Activated naive CD8-positive, alpha-beta T cell treated with anti-CD3 and anti-CD28 coated beads, Interleukin-2, amount 50 U/mL, for 16 hours (primary cell): ENCODE measurements at places on chromosomes 16 and 17.

GRCh38 chr16:69077251-69077650 is 28.2 kb upstream of the HAS3 start:
- DNase-seq = no peak

DNA sequence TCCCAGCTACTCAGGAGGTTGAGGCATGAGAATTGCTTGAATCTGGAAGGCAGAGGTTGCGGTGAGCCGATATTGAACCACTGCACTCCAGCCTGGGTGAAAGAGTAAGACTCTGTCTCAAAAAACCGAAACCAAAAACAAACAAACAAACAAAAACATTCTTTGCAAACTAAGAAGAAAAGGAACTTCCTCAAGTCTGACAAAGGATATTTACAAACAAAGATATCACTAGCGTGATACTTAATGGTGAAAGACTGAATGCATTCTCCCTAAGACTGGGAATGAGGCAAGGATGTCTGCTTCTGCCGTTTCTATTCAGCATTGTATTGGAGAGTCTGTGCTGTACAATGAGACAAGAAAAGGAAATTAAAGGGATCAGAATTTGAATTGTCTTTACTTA is 10.5 kb upstream of the MPO start:
- DNase-seq = no peak

DNA sequence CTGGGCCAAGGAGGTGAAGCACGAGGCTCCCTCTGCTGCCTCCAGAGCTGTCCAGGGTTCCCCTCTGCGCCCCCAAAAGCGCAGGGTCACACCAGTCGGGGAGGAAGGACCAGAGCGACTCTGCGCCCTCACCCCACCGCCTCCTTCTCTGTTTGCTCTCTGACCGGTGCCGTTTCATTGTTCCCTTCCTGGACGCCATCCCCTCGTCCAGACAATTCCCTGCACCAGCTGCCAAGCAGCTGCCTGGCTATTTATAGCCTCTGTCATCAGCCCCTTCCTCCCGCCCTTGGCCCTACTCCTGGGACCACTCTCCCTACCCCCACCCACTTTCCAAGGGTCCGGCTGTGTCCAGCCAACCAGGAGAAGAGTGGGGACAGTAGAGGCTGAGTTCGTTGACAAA is 68.8 kb upstream of the CREBBP start:
- DNase-seq = no peak

DNA sequence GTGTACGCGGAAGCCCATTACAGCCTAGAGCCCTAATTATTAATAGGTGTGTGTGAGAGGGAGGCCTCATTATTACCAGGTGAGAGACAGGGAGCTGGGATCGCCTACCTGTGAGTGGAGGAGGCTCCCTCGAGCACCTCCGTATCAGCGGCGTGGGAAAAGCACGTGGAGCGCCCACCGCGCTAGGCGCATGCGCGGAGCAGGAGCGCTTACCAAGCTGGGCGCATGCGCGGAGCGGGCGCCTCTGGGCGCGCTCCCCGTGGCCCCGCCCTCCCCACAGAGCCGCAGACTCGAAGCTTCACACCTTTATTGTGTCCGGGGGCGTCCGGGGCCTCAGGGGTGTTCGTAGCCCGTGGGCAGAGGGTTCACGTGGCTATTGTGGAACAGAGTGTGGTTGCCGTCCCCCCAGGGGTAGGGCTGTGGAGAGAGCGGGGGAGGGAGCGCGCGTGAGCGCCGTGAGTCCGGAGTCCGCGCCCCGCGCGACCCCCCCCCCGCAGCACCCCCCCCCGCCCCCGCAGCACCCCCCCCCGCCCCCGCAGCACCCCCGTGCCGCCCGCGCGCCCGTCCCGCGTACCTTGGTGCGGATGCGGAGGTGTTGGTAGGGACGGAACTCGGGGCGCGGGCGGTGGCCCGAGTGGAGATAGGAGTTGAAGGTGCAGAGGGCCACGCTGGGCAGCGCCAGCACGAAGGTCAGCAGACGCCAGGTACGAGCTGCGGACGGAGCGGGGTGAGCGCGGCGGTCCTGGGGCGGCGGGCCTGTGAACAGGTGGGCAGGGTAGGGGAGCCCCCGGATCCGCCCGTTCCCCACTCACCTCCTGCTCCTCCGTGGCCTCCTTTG is 500 bp downstream of the COX6A2 start:
- peak; percentile 14 for DNase-seq

DNA sequence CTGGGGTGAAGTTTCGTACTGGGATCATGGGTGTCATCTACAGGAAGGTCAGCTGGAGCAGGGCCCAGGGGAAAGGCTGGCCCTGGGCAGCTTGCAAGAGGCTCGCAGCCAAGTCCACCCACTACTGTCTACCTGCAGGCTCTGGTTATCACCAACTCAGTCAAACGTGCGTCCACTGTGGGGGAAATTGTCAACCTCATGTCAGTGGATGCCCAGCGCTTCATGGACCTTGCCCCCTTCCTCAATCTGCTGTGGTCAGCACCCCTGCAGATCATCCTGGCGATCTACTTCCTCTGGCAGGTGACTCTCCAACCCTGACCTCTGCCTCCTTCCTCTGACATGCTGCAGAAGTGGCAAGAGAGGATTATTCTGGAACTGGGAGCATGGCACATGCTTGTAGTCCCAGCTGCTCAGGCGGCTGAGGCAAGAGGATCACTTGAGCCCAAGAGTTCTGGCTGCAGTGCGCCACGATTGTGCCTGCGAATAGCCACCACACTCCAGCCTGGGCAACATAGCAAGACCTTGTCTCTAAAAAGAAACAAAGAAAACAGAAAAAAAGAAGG is 29.2 kb downstream of the ABCC3 start:
- no peak for DNase-seq

DNA sequence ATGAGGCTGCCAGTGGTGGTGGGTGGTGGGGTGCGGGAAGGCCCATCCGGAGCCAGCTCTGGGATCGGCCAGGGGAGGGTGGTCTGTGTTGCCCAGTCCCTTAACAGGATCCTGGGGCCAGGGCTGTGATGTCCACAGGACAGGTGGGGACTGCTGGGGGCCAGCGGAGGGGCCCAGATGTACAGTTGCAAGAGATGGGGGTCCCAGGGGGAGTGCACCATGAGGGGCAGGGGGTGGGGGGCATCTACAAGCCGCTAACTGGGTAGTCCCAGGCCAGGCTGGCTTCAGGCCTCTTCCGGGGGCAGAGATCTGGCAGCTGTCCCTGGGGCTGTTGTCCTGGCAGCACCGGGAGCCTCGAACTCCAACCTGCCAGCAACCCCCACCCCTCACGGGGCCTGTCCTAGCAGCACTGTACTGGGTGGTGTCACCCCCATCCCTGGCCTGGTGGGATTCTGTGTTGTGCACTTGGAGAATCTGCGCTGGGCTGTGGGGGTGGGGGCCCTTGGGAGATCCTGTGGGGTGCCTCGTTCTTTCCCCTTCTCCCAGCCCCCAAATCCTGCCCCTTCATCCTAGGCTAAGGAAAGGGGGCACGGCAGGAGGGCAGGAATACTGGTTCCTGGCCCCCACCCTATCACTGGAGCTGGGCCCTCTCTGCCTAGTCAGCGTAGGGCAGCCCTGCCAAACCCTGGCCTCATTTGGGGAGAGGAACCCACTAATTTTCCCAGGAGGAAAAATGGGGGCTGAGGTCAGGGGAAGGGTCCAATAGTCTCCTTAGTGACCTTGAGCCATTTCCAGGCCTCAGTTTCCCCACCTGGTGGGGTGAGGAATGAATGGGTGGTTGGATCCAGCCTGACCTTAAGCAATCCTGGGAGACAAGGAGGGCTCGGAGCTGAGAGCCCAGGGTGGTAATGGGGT is 1.4 kb downstream of the MTSS2 start:
- DNase-seq = no peak

GRCh38 chr16:2988590-2989099 is 8.4 kb upstream of the PKMYT1 start:
- no peak for DNase-seq

- DNase-seq = peak; percentile 43
Measured at GRCh38 chr16:726438-727290, at the start of the genes CCDC78 and HAGHL. CCDC78 (minus strand) TSS chr16:726443; CDS start chr16:726367, 76 bp downstream. HAGHL (plus strand) TSS chr16:727106; CDS start chr16:727510, 404 bp downstream.
